Myocyte (in vitro differentiated cells): ENCODE measurements at places on chromosomes 11 and 22.
A peak's percentile ranks its signal among the peaks of the same experiment; 100 is the strongest.

GRCh38 chr11:17601256-17601671 is 54.2 kb downstream of the OTOG start:
- DNase-seq = peak; percentile 43

GRCh38 chr11:91795139-91795887 is 429.3 kb upstream of the FAT3 start:
- DNase-seq = no peak

DNA sequence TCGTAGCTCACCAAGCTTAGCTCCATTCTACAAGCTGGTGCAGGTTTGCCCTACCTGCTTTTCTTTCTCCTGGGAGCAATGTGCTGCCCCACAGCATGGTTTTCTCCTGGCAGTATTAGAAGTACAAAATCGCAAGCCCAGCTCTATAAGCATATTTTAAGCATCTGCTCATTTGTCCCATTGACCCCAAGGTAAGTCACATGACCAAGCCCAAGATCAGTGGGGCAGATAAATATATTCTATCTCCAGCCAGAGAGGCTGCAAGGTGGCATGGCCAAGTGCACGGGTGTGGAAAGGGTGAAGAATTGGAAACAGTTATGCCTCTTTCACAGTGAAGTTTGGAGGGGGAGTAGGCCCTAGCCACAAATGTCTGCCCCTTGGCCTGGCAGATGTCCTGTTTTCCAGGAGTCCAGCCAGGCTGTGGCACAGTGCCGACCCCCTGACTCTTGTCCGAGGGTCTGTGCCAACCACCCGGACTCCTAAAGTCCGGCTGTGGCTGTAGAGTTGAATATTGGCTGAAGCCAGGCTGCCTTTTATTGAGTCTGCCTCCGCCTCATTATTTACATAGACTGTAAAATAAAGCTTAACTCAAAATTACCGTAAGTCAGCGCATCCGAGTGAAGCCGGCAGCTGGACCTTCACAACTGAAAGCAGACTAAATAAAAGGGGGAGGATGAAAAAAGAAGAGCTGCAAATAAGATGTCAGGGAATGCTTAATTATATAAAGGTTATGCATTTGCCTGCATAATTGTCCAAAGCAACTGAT is 165.7 kb downstream of the COMMD9 start:
- peak; percentile 48 for DNase-seq

- DNase-seq = peak; percentile 14
These were observed 28.6 kb downstream of the PPP2R1B start for GRCh38 chr11:111737444-111738210.

DNA sequence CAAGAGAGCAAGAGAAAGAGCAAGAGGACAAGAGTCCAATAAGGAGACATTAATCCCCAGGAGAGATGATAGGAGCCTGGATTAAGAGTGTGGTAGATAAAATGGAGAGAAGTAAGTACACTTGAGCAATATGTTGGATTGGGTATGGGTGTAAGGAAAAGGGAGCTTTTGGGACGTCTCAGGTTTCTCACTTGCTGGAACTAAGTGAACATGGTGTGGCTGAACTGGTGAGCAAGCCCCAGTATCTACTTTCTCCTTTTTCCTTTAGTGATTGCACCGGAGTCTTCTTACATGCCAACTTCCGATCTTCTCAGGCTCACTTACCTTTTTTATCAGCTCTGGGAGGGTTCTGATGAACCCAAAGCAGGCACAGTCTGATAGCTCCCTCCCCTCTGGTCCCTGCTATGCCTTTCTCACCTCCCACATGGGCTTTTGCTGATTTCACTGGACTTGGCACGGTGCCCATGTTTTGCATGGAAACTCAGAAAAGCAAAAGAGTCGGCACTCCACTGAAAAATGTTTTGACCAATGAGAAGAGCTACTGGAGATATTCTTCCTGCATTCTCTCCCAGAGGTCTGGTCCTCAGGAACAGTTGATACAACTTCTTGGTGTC is 14.5 kb upstream of the APLNR start:
- DNase-seq = peak; percentile 46

DNA sequence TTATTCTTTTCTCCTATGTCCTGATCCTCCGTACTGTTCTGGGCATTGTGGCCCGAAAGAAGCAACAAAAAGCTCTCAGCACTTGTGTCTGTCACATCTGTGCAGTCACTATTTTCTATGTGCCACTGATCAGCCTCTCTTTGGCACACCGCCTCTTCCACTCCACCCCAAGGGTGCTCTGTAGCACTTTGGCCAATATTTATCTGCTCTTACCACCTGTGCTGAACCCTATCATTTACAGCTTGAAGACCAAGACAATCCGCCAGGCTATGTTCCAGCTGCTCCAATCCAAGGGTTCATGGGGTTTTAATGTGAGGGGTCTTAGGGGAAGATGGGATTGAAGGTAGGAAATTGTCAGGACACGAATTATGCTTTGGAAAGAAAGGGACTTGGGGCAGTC is 843 bp downstream of the OR51T1 start:
- DNase-seq = no peak

DNA sequence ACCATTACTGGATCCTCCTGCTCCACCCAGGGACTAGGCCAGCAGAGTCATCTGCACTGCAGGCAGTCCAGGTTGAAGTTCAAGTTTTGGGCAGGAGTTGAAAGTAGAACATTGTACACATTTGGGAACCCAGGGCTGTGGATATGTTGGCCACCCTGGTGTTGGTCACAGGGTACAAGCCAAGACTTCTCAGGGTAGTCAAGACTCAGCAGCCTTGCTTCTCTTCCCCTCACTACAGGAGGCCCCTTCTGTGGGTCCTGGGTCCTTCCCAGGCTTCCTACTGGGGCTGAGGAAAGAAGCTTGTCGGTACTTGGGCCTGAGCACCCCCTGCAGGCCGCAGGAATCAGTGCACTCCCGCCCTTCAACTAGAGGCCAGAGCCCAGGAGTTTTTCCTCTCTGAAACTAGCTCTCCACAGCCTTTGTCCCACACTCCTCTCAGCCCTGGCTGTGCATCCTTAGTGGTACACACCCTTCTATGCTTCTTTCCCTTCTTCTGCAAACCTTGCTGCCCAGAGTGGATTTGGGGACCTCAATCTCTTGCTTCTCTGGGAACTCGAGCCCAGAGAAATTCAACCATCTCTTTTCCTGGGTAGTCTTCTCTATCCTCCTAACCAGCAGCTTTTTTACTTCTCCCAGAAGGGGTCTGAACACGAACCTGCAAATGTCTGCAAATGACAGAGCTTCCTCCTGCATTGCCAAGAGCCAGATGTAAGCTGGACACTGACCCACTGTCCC is 2.6 kb upstream of the HPX start:
- DNase-seq = peak; percentile 52

DNA sequence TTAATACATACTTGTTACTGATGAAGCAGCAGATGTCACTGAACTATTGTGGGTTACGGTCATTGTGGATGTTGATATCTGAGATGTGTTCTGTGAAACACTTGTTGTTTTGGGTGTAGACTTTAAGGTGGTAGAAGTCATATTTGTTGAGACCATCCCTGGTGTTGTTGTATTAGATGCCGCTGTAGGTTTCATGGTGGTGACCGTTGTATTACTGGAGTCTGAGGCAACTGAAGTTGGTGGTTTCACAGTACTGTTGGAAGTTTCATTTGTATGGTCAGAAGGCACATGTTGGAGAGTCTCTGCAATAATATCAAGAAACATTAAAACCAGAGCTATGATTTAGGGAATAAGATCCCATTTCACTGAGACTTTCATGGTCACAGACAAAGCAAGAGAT is 50.7 kb downstream of the TMEM123 start:
- DNase-seq = peak; percentile 23

- DNase-seq = peak; percentile 51
These were observed 11.1 kb upstream of the TAB1 start for GRCh38 chr22:39388261-39389011.

DNA sequence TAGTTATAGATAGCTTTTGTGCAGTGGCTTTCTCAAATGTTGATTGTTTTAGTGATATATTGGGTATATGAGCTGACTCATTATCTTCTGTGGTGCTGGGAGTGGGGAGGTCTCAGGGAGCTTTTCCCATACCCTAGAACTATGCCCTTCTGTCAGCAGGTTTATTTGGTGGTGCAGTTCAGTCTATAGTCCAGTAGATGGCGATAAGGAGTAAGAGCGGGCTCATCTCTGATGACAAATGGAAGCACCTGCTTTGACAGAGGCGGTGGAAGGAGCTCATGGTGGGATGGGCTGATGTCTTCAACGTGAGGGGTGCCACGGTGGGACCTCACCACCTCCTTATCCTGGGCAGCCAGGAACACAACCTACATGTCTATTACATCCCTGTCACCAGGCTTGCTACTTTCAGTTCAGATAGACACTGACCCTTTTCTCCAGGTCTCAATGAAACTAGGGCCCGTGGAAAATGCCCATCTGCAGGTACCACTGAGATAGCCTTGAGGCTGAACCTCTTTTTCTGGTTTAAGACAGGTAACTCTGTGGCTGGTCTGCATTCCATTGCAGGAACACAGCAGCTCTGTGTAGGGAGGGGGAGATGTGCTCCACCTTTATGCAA is 13.0 kb upstream of the OR6A2 start:
- DNase-seq = peak; percentile 56

DNA sequence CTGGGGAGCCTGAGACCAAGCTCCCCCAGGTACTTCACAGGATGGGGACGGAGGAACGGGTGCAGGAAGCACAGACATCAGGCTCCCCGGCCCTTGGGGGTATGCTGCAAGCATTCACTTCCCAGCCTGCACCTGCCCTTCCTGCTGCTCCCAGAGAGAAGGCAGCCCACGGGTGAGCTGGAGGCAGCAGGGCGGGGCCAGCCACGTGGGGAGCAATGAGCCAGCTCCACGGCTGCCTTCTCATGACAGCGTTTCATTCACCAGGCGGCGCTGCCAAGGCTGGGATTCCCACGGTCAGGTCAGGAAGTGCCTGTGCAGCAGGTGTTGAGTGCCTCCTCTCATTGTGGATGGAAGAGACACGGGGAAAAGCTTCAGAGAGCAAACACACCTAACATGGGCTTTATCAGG is 14.5 kb upstream of the PHLDA2 start:
- DNase-seq = peak; percentile 49

- DNase-seq = no peak
These were observed 16.1 kb downstream of the COMMD9 start for GRCh38 chr11:36273110-36273509.

- no peak for DNase-seq
These were observed 3.1 kb upstream of the CTSD start for GRCh38 chr11:1766719-1767398.

DNA sequence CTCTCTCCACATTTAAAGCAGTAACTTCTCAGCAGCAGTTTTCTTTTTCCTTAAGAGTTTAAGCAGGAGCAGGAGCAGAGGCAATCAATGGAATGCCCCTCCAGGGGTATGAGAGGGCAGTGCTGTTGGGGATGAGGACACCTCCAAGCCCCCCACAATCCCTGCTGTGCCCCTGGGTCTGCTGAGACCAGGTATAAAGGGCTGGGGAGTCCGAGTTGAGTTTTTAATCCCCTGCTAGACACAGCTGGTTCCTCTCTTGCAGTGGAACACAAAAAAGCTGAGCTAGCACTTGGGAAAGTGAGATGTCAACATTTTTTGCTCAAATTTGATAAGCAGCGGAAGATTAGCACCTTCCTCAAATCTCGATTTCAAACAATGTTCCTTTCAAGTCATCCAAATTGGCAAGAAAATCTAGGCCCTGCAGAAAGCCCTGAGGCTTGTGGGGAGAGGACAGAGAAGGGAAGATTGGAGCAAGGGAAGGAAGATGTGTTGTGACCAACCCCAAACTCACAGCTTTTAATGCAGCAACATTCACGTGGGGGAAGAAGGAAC is 581.9 kb downstream of the SOX6 start:
- DNase-seq = no peak

GRCh38 chr11:80122211-80122610 is 681.4 kb upstream of the TENM4 start:
- peak; percentile 37 for DNase-seq

GRCh38 chr22:41263704-41264103 is 22.3 kb downstream of the RANGAP1 start:
- DNase-seq = no peak

DNA sequence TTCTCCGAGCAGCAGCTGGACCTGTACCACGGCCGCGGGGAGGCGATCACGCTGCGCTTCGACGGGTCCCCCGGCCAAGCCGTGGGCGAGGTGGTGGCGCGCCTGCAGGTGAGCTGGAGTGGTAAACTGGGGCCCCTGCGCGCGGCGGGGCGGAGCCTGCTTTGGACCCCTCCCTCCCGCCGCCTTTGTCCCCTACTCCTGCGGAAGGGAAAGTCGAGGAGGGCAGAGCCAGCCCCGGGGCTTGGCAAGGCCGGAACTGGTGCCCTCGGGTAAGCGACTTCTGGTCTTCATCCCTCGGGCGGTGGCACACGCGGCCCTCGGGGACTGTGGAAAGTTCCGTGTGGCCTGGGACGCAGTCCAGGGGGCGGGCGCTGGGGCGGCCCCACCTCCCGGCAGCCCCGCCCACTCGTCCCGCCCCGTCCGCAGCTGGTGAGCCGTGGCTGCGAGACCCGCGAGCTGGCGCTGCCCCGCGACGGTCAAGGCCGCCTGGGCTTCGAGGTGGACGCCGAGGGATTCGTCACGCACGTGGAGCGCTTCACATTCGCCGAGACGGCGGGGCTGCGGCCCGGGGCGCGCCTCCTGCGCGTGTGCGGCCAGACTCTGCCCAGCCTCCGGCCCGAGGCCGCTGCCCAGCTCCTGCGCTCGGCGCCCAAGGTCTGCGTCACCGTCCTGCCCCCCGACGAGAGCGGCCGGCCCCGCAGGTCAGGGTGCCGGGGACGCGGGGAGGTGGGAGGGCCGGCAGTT is 9.2 kb downstream of the SIPA1 start:
- DNase-seq = no peak

GRCh38 chr11:96257972-96258934 is 84.7 kb downstream of the MAML2 start:
- DNase-seq = no peak

DNA sequence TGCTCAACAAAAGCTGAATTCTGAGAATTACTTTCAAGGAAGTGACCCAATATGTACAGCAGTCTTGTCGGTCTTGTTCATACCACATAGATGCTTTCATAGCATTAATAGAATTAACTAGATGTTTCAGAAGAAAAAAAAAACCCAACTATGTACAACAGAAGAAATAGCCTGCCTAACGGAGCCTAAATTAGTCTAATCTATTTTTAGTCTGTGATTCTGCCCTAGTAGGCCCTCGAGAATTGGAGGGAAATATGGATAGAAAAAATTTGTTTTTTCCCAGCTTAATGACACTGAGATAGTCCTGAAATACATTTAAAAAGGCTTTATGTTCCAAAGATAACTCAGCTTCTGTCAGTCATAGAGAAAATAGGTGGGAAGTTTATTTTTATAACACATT is 17.1 kb upstream of the TRPC6 start:
- no peak for DNase-seq

DNA sequence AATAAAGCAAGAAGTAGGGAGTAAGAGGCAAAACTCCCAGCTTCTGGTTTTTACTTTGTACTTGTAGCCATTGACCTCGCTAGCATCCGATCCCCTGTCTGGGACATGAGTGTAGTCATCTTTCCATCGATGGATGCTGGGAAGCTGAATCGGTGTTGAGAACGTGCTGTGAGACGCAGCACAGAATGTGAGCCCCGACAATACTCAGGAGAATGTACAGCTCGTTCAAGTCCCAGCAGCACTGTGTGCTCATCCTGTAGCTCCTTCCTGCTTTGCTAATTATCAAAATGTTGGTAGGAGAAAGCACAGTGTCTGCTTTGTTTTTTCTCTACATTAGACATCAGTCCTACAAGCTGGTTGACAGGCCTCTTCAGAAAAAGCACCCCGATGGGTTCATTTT is 56.6 kb downstream of the JAM3 start:
- no peak for DNase-seq
